ENCODE measurements at places on chromosomes 3 and 15.

GRCh38 chr3:152200476-152201420 lies 68.0 kb upstream of the MBNL1 start:
- DNase-seq = no peak

GRCh38 chr3:59873576-59874230 lies 823.9 kb upstream of the CFAP20DC start:
- no peak for DNase-seq

DNA sequence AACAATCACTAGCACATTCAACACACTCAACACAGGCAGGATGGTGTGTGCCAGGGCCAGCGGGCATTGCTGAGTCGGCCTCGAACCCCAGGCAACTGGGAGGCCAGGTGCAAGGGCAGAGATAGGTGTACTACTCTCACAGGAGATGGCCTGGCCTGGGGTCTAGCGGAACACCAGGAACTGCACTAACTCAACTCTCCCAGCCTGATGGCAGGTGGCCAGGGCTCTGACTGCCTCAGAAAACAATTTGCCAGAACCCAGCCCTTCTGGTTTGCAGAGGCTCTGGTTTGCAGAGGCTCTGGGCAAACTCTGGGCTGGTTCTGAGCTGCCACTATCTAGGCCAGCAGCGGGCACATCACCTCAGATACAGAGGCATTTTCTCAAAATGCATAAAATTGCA lies 229.2 kb upstream of the CHRNA7 start:
- peak; percentile 18 for DNase-seq

DNA sequence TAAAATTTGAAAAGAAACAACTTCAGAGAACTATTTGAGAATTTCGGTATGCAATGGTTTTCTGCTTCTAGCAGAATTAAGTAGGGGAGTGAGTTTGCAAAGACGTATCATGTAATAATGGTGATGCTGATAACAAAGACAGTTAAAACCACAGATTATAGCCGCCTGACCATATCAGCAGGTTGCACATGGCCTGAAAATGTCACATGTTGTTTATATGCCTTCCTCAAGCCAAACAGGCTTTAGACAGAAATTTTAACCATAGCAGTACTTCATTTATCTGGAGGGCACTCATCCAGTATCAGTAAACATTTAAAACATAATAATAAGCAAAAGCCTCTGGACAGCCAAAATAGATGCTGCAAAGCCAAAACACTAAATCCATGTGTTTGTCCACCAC lies 131.7 kb downstream of the RYR3 start:
- DNase-seq = no peak

GRCh38 chr3:128820252-128820839 lies 59.1 kb upstream of the ACAD9 start:
- no peak for DNase-seq

DNA sequence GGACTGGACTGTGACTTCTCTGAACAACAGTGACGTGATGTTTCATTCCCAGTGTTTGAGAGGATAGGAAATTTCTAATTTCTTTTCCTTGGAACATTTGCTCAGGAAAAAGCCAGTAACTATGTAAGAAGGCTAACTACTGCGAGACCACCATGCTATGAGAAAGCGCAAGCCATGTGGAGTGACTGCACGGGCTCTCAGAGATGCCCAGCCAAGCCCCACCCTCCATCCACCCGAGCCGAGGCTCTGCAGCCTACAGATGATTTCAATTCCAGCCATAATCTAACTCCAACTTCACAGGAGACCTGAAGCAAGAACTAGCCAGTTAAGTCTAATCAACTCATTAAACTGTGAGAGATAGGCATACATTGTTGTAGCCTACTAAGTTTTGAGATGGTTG lies 124.3 kb downstream of the GREM1 start:
- DNase-seq = no peak

GRCh38 chr15:92881211-92881754 lies 18.8 kb upstream of the CHD2 start:
- DNase-seq = no peak

DNA sequence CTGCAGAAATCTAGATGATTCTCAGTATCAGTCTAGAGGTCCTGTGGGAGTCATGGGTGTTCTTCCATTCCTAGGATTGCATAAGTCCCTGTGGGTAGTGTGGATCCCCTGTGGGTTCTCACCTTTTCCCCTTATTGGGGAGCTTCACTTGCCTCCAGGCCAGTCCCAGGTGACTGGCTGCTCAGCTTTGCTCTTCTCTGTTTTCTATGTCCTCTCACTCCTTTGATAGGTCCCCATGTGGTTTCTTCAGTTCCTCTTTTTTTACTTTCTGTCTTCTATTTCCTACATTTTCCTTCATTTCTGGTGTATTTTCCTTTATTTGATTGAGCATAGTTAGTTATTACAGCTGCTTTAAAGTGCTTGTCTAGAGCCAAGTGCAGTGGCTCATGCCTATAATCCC lies 10.9 kb downstream of the TEX55 start:
- no peak for DNase-seq

GRCh38 chr3:59531066-59531745 lies 481.4 kb upstream of the CFAP20DC start:
- no peak for DNase-seq

DNA sequence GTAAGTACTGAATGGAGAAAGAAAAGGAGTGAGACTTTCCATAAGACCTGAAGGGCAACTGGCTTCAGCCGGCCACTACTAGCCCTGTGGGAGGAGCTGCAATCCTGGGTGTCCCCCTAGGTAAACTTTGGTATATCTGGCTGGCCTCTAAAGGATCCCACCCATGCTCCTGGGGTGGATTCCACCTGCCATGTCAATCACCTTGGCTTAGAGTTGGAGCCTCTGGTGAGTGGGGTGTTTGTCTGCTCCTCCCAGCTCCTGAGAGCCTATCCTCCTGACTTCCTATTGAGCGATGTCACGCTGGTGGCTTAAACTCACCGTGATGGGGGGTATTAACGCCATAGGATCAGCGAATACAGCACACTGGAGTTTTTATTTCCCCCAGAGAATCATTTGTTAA lies 2.6 kb downstream of the SPTBN5 start:
- DNase-seq = no peak

GRCh38 chr3:184471439-184471838 lies 90.1 kb upstream of the EPHB3 start:
- DNase-seq = no peak

GRCh38 chr3:184687363-184688015 lies 24.4 kb downstream of the MAGEF1 start:
- no peak for DNase-seq

DNA sequence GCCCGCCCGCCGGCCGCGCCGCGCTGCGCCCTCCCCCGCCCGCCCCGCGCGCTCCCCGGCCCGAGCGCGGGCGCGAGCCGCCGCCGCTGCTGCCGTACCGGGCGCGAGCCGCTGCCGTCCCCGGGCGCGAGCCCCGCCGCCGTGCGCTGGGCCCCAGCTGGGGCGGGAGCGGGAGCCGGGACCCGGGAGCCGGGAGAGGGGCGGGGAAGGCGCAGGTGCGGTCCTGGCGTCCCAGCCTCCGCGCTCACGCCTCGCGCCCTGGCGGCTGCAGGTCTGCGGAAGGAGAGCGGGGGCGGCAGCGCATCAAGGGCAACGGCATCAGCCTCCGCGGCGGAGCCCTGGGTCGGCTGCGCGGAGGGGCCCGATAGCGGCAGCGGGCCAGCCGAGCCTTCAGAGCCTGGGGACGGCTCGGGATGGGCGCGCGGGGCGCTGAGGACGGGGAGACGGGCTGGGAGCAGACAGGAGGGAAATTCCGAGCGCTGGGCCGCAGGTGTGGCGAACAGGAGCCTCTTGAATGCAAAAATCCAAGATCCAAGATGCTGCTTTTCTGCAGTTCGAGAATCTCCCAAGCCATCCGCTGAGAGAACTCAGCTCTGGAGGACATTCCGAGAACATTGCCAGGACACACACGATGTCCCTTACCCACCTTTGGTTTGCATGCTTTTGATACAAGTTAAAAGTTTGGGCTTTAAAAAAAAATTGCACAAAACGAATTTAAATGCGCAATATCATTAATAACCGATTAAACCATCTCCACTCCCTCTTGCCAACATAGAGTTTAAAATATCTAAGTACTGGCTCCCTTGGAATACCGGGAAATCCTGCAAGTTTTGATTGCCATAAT lies 251.1 kb downstream of the TJP1 start:
- peak; percentile 25 for DNase-seq

- no peak for DNase-seq
These were observed 6.4 kb downstream of the IFT57 start for GRCh38 chr3:108215871-108216270.

DNA sequence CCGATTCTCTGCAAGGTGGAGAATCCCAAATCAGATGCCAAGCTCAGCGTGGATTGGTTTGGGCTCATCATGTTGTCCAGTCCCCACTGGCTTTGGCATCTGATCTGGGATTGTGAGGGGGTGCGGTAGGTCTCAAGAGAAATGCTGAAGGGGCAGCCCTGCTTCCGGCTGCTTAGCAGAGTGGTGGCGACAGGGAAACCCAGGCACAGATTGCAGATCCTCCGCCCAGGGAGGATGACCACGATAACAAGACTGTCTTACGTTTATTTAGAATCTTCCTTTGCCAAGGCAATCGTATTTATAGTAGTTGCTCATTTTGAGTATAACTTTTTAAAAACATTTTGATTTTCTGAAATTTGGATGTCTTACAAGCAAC lies 61.1 kb downstream of the SLC12A8 start:
- DNase-seq = no peak

DNA sequence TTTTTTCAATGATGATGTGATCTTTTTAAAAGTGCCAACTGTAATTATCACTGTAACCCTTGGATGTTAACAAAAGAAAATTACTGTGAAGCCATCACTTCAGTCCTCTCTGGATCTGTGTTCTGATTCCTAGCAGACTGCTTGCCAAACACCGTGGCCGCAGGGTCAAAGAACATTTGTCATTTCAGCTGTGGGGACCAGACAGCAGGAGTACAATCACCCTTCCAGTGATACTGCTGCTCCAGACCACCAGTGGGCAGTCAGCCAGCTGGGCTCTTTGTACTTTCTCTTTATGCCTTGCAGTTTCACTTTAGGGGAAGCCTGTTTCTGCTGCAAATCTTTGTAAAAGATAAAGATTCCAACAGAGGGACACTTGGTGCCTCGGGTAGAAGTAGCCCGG lies 770.0 kb downstream of the GRM7 start:
- DNase-seq = no peak

- no peak for DNase-seq
These were observed 62.6 kb upstream of the ETV5 start for GRCh38 chr3:186171521-186171920.

- no peak for DNase-seq
These were observed 128.5 kb downstream of the MYRIP start for GRCh38 chr3:39937874-39938273.

DNA sequence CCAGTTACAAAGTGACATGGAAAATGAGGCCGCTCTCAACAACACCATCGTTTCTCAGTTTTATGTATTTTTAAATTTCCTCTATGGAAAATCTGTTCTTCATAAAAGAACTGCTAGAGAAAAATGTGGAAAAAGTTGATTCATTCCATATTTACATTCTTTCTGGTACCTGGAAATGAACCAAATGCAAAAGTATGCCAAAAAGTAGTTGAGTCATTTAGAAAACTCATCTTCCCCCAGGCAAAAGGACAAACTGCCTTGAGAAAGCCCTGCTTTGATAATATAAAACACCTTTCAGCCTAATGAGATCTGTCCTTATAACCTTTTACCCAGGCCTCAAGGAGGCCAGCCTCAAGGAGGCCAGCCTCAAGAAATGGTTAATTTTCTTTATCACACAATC lies 283.0 kb upstream of the VEPH1 start:
- DNase-seq = no peak

DNA sequence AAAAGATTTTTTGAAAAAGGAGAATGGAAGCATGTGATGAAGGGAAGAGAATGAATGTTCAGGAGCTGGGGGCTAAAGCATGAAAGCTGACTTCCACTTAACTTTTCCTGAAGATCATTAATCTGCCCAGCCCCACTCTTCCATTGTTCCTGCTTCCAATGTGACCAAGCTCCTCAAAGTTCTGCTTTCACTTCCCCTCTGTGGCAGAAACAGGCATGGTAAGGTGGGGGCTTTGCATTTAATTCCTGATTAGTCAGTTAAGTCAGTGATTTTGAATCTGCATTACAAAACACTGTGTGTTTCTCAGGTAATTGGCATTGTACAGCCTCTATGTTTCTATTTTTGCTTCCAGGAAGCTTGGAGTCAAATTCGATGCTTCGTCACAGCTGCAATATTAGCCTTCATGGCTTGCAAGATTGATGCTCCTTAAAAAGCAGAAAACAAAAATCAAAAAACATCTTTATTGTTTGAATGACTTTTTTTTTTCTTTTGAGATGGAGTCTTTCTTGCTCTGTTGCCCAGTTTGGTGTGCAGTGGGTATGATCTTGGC lies 7.3 kb upstream of the TM6SF1 start:
- DNase-seq = no peak

- DNase-seq = no peak
These were observed 83.1 kb downstream of the GAP43 start for GRCh38 chr3:115706311-115706829.

- no peak for DNase-seq
These were observed 190.5 kb upstream of the CMC1 start for GRCh38 chr3:28050885-28051284.

- DNase-seq = no peak
These were observed 117.9 kb downstream of the CORO2B start for GRCh38 chr15:68696414-68697363.

GRCh38 chr3:12316729-12317351 lies 28.0 kb downstream of the PPARG start:
- DNase-seq = no peak

GRCh38 chr15:93658026-93658816 lies 569.2 kb upstream of the RGMA start:
- no peak for DNase-seq

- no peak for DNase-seq
These were observed 10.7 kb upstream of the TUBGCP5 start for GRCh38 chr15:23049984-23050628.

- DNase-seq = no peak
These were observed 248.4 kb downstream of the CPNE4 start for GRCh38 chr3:131786386-131786785.

GRCh38 chr3:183108001-183108449 lies 8.7 kb upstream of the MCCC1 start:
- peak; percentile 12 for DNase-seq

DNA sequence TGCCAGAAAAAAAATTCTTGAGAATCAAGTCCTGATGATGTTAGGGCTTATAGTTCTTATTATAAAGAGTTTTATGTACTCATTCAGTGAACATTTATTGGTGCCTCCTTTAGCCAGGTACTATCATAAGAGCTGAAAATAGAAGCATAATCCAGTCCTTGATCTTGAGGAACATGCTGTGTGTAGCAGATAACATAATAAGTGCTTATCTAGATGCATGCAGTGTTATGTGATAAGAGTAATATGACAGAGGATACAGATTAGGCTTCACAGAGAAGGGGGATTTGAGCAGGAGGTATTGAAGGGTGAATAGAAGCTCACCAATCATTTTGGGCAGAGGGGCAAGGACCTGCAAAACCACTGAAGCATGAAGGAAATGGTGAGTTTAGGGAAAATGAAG lies 1.1 kb downstream of the CCR2 start:
- no peak for DNase-seq

GRCh38 chr3:167895684-167896083 lies 160.2 kb downstream of the SERPINI1 start:
- DNase-seq = no peak

GRCh38 chr15:76235186-76235826 lies 76.0 kb downstream of the ETFA start:
- DNase-seq = peak; percentile 9

All from SHP77 (cell line).